Muscle of leg (tissue), 16 donors: ENCODE measurements at places on chromosomes 12 and 14.
A peak's percentile ranks its signal among the peaks of the same experiment; 100 is the strongest.

DNA sequence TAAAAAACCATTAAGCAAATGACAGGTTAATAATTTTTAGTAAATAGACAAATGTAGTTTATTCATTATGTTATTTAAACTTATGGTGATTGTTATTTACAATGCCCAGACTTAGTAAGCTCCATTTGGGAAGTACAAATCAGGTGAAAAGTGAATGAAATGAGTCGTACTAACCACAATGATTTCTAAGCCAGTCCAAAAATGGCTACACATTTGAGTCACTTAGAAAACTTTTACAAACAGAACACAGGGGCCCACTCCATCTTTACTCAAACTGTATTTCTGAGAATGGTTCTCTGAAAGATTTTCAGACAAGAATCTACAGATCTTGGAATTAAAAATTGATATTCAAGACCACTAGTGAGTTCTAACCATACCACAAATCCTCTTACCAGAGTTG lies 653.3 kb upstream of the MIS18BP1 start:
- DNase-seq = no peak

DNA sequence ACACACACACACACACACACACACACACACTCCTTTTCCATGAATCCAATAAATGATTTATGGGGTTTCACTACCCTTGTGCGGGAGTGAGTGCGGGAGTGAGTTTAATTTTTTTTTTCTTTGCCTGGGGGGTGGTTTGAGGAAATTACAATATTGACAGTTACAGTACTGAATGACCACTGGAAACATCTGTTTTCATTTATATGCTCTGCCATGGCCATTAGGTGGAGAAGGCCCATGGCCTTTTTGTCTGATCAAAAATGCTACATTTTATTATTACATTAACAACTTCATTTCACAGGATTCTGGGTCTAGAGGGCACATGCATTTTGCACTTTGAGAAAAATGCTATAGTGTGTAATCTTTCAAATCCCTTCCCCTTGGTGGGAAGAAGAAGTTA lies 5.9 kb downstream of the TBX3 start:
- DNase-seq = no peak

DNA sequence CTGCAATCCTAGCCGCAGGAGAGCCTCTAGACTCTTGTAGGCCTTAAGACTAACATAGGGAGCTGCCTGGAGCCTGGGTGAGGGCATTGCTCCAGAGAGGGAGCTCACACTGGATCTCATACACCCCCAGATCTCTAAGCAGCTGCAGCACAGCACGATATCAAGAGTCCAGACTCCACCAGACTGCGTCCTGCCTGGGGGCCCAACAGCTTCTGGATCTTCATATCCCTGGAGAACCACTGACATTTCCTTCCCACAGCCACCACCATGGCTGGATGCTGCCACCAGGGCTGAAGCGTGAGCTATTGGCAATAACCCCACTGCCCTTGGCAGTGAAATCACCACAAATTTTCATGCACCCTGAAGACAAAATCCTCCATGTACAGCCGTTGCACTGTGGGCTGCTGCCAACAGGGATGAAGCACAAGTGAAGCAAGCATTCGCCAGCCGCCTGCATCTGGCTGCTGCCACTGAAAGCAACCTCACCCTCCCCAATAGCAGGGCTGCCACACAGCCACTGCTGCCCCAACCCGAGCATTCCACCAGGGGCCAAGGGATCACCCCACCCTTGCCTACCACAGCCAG lies 28.2 kb downstream of the CACNA2D4 start:
- no peak for DNase-seq

- no peak for DNase-seq
Observed at GRCh38 chr12:104280717-104281458, 22.7 kb upstream of the EID3 start.

DNA sequence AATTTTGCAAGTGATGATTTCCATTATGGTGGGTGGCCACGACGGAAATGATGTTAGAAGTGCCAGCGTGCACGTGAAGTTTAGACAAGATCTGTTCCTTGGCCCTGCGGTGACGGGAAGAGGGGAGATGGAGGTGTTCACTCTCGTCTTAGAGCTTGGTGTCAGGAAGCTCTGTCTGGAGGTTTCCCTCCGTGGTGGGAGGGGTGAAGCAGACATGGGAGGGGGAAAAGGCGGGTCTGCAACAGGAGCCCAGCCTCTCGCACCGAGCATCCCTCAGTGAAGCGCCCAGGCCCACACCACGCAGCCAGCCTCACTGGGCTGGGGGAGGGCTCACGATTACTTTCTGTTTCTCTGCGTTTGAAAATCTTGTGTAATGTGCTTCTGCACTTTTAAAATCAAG lies 26.3 kb downstream of the EML1 start:
- peak; percentile 39 for DNase-seq

DNA sequence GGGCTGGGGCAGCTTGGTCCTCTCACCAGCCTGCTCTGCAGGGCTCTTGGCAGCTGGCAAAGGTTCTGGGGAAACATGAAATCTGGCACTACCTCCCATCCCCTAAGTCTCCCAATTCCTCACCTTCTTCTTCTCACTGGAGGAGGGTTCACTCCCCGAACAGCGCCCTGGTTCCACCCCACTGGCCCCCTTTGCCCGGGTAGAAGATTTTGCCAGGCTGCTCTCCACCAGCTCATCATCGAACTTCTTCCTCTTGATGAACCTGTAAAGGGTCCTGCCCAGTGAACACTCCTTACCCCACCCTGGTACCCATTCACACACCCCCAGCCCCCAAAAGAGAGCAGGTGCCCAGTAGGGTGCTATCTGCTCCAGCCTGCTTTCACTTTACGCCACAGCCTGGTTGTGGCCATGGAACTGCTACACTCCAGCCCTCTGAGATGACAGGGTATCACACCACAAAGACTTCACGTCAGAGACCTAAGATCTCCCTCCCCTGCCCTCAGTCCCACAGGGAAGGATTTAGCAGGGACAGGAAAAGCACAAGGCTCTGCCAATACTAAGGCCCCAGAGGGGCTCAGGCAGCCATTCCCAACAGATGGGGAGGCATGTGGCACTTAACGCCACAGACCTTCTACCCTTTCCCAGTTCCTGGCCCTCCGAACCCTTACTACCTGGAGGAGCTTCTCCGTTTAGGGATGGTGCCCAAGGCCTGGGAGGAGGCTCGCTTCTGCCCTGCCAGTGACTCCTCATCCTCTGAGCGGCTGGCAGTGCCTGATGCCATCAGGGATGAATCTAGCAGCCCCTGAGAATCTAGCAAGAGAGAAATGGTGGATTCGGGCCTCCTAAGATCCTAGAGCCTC lies 2.3 kb downstream of the MCRS1 start:
- DNase-seq = no peak

- DNase-seq = no peak
Observed at GRCh38 chr14:67764496-67764895, 51.9 kb downstream of the ZFYVE26 start.

DNA sequence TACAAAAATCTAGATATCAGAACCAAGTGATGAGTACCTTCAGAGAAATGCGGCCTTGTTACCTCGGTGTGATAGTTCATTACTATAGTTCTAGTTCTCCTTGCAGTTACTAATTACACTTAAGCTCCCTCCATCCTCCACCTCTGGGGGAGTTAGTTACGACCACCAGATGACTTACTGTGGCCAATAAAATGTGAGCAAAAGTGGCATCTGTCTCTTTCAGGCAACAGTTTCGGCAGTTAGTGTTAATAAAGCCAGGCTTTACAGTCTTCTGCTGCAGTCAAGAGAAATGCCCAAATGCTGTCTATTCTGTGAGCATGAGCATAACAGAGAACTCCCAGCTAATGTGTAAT lies 6.0 kb downstream of the TXNDC16 start:
- DNase-seq = no peak

GRCh38 chr12:123268850-123269249 lies 2.8 kb downstream of the CDK2AP1 start:
- peak; percentile 27 for DNase-seq

DNA sequence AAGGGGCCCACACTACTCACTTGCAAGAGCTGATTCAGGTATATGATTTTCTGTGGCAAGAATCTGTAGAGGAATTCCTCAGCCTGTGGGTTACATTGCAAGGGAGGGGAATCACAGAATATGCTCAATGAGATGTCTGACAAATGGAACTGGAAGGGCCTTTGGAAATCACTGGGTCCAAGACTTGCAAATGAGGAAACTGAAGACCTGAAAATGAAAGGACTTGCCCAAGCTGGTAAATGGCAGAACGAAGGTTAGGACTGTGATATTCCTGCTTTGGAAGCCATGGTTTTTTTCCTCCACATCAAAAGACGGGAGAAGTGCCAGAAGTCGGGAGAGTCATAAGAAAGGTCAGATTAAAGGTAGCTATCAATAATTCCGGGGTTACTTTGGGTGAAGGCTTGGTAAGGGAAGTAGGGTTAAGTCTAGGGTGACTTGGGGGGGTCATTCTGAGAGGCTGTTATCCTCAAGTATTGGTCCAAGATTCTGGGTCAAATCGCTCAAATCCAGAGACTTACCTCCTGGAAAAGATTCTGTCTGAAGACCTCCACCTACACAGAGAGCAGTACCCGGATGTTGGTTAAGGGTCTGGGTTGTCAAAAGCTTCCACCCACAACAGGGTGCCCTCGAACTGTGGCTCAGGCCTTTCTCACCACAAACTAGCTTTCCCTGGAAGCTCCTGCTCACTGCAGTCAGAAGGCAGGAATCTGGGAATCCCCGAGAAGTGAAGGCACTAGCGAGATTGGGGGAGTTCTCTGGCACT lies 539 bp downstream of the PSME2 start:
- no peak for DNase-seq

GRCh38 chr14:30462358-30462757 lies 96.6 kb upstream of the G2E3 start:
- no peak for DNase-seq
